T-helper 22 cell (primary cell): ENCODE measurements at places on chromosomes 2 and 18.
A peak's percentile ranks its signal among the peaks of the same experiment; 100 is the strongest.

GRCh38 chr18:13446610-13447461 is 228.3 kb downstream of the LDLRAD4 start:
- DNase-seq: no peak

GRCh38 chr18:36330435-36331052 is 33.0 kb downstream of the FHOD3 start:
- no peak for DNase-seq

- no peak for DNase-seq
Measured at GRCh38 chr18:74446178-74446577, 10.9 kb downstream of the DIPK1C start.

DNA sequence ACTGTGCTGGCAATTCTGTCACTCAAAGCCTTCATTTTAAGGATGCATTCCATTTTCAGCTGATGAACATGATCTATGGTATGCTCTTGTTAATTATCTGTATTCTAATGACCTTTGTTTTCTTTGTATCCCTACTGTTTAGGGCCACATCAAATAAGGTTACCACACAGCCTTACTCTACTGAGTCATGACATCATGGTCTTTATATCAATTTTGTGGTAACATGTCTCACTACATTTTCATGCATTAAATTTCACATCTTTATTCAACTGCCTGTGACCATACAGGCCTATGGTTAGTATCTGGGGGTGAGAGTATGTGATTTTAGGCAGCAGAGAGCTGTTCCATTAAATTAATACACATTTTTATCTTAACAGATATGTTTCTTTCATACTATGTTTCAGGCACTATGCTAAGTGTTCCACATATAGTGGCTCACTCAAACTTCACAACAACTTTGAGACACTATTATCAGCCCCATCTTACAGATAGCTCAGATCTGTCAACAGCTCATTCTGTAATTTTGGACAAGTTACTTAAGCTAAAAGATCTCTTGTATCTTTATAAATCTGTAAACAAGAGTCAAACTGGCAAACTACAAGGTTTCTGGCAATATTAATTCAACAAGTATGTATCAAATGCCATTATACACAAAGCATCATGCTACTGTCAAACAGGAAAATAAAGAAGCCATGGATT is 18.0 kb downstream of the LRPPRC start:
- no peak for DNase-seq

DNA sequence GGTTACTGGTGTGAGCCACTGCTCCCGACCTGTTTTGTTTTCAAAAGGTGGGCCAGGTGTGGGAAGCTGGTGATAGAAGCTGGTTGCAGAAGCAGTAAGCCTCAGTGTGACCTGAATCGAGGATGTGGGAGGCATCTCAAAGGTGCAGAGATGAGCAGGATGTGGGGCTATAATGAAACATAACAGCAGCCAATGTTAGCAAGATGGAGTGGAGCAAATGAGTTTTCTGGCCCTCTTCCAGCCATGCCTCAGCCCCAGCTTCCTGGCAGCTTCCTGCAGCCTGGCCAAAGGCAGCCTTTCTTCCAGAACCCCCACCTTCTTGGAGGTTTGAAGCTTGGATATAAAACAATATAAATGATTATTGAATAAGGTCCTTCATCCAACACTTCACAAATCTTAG is 184.8 kb downstream of the NCK2 start:
- peak; percentile 10 for DNase-seq

- no peak for DNase-seq
Measured at GRCh38 chr18:65752625-65753325, 2.0 kb downstream of the CDH7 start.

DNA sequence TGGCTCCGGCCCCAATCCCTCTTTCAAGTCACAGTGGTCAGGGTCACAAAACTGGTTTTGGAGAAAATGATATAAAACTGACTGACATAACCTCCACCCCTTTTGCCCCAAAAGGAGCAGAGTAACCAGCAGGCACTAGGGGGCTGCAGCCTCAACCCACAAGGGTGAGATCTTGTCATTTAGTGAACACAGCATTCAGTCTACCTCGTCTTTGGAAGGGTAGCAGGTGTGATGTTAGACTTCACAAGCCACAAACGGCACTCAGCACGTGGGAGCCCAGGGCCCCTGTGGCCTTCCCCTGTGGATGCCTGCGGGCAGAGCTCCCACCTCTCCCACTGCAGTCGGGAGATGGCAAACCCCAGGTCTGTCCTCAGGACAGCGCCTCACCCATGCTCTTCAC is 372.1 kb upstream of the MYT1L start:
- no peak for DNase-seq

DNA sequence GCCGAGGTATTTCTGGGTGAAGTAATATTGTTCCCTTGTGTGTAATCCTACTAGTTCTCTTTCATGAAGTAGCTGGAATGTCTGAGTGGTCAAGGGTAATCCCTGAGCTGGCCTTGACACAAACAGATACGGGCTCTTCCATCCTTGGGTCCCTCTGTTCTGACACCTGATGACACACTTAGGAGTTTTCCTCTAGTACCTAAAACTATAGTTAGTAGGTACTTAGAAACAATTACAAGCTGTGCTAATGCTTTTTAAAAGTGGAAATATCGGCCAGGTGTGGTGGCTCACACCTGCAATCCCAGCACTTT is 59.2 kb upstream of the IL1R1 start:
- no peak for DNase-seq

DNA sequence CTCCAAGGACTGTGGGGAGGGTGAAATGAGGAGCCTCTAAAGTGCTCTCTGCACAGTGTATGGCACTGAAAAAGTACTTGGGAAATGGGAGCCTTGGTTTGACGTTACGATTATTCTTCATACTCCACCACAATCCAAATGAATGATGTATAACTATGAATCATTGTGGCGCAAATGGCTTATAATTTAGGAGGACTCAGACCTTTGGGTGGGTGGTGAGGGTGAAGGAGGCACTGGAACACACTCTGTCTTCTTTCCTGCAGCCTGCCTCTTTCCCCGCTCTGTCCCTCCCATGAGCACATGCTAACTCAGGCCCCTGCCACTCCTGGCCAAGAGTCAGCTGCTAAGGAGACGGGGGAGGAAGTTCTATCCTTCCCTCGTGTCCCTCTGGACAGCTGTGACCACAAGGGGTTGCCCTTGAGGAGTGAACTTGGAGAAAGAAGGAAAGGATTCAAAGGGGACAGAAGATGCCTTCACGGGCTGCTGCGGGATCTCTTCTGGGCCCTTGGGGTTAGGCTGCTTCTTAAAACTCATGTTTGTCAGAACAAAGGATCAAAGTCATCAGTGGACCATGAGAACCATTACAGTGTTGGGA is 36.5 kb downstream of the POLR1A start:
- DNase-seq: no peak

DNA sequence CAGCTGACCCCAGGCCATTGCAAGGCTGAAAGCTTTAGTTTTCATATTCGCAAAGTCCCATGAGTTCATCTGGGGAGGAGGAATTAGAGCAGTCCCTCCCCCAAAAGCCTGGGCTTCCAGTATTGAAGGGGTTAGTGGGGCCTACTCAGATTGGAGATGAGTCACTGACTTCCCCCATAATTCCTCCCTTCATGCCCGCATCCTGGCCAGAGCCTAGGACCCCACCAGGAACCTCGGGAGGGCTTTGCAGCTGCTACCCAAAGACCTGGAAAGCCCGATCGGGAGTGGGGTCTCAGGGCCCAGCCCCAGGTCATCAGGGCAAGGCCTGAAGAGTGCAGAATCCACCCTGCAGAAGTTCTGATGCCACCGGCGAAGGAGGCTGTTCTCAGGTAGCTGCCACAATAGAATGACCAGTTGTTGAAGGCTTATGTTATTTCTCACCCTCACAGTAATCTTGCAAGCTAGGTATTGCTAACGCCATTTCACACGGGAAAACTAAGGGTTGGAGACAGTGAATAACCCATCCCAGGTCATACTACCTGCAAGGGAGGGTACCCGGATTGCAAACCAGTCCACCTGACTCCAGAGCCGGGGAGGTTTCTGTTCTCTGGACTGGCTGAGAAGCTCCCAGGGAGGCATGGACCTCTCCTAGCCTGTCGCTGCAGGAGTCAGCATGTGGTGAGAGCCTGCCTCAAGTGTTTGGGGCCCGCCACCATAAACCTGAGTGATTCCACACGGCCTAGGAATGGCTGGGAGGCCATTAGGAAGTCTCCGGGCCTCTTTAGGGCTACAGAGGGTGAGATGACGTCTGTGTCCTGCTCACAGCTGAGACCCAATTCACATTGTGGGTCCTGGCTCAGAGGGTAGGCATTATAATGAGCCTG is 5.8 kb upstream of the ARID5A start:
- no peak for DNase-seq

- no peak for DNase-seq
Measured at GRCh38 chr2:101710471-101711318, 13.2 kb downstream of the MAP4K4 start.

DNA sequence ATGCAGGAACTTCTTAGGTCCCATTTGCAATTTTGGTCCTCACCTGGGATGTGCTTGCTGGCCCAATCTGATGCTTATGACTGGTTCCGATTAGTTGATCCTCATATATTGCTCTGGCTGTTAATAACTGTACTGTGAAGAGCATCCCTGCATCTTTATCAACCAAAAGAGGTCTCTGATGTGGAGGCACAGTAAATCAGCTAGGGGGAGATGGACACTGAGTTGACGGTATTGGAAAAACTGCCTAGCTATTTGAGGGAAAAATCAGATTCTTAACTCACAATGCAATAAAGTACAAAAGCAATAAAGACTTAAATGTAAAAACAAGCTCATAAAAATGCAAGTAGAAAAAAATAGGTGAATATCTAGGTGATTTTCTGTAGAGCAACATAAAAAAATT is 188.0 kb upstream of the TCF4 start:
- no peak for DNase-seq

GRCh38 chr2:39697454-39697853 is 31.7 kb downstream of the TMEM178A start:
- DNase-seq: no peak

GRCh38 chr2:173027181-173028128 is 48.2 kb upstream of the MAP3K20 start:
- DNase-seq: peak; percentile 27

DNA sequence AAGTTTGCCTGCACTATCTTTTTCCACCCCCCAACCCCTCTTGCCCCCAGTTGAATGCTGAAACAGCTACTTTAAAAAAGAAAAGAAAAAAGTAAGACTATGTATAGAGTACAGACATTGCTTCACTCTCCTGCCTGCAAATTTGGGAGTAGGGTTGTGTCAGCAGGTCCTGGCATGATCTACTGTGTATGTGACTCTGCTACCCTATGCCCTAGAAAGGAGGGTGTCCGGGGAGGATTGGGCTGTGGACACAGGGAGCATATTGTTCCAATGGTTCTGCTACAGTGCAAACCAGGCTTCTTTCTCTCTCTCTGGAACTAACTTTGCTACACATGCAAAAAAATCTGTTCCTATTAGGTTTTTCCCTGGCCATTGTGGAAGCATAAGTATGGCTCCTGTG is 9.9 kb upstream of the ZEB2 start:
- DNase-seq: no peak

- no peak for DNase-seq
Measured at GRCh38 chr18:26482569-26482968, 65.8 kb downstream of the KCTD1 start.

GRCh38 chr2:169892951-169893350 is 65.7 kb downstream of the UBR3 start:
- DNase-seq: no peak

- DNase-seq: no peak
Measured at GRCh38 chr2:47510745-47511144, 107.8 kb downstream of the MSH2 start.

DNA sequence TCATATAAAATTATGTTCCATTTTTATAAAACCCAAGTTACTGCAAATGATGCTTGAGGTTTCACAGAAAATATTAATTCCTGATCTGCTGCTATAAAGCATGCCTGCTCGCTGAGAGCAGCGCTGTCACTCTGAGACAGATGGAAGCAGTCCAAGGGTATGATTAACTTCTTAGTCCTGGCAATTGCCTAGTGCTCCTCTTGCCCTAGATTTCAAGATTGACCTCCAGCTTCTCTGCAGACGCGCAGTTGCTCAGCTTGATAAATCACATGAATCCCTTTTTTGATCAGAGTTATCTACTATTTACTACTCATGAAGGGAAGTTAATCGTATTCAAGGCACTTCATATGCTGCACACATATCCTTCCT is 154.6 kb upstream of the REV1 start:
- no peak for DNase-seq

DNA sequence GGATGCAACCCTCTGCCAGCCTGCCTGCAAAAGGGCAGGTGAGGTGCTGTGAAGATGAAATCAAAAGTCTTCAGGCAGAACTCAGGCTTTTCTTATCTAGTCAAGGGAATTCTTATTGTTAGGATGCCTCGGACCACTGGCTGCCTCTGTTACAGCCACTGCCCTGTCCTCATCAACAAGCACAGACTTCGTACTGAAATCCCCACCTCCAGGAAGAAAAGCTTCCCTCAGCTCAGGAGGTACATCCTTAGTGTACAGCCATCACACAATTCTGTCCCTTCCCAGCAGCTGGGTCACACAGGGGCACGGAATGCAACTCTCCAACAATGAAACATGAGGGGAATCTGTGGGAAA is 10.1 kb upstream of the RNU4ATAC start:
- DNase-seq: no peak

DNA sequence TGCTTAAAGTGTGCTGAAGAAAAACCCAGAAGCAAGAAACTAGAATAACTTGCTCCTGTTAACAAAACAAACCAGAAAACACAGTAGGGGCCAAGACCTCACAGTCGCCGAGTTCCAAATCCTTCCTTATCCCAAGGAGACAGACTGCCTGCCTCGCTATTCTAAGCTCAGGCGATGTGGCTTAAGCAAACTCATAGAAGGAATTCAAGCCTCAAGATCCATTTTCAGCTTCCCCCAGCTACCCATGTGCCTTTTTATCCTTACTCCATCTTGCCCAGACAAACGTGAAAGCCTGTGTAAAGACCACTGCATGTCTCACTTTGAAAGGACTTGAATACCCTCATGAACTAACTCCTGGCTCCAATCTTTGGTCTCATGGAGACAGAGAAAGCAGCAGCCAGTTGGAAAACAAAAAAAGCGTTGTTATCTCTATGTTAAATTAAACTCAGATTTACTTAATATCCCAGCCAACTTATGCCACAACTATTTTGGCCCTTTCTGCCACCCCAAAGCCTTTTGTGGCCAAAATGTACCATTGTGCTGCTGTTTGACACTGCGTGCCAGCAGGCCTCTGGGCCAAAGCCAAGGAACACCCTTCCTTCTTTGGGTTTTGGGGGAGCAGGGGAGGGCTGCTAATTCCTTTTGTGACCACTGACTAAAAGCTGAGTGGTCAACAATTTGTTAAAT is 123.2 kb upstream of the FZD5 start:
- DNase-seq: no peak

DNA sequence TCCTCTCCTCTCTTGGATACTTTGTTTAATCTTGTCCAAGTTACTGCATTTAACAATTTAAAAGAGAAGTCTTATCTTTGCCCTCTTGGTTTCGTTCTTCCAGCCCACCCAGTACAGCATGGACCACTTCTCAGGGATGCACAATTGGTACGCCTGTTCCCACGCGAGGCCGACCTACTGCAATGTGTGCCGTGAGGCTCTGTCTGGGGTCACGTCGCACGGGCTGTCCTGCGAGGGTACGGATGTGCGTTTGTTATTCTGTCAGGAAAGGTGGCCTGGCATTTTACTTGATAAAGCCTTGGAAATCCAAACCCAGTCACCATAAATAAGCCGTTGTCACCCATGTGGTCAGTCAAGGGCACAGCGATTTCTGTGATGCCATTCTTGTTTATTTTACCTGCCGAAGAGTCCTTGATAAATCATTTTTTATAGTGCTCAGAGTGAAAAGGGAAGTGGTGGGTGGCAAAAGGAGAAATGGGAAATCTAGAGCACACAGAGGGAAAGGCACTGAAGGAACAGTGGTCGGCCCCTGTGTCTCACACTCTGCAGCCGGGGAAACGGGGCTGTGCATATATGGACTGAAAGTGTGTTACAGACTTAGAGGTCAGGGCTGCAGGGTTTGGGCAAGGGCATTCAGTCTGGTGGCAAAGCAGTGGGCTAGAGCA is 80.5 kb downstream of the DGKD start:
- DNase-seq: no peak
